ENCODE measurements at places on chromosomes 16 and 17.

- no peak for DNase-seq
Measured at GRCh38 chr17:9792181-9792840, 919 bp upstream of the DHRS7C start.

GRCh38 chr17:81187586-81188490 lies 21.8 kb upstream of the AATK start:
- DNase-seq, result no peak

DNA sequence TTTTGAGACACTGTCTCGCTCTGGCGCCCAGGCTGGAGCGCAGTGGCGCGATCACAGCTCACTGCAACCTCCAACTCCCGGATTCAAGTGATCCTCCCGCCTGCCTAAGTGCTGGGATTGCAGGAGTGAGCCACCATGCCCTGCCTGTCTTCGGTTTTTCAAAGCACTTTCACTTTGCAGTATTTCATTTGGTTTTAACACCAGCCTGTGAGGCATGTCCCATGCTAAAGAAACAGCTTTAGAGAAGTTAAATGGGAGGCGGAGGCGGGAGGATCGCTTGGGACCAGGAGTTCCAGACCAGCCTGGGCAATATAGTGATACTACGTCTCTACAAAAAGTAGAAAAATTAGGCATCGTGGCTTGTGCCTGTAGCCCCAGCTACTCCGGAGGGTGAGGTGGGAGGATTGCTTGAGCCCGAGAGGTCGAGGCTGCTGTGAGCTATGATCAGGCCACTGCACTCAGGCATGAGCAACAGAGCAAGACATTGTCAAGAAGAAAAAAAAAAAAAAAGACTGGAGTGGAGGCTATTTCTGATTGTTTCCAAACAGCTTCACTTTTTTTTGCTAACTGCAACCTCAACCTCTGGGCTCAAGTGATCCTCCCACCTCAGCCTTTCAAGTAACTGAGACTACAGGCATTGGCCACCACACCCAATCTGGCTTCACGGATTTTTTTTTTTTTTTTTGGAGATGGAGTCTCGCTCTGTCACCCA lies 1.3 kb downstream of the METTL23 start:
- DNase-seq, result no peak

DNA sequence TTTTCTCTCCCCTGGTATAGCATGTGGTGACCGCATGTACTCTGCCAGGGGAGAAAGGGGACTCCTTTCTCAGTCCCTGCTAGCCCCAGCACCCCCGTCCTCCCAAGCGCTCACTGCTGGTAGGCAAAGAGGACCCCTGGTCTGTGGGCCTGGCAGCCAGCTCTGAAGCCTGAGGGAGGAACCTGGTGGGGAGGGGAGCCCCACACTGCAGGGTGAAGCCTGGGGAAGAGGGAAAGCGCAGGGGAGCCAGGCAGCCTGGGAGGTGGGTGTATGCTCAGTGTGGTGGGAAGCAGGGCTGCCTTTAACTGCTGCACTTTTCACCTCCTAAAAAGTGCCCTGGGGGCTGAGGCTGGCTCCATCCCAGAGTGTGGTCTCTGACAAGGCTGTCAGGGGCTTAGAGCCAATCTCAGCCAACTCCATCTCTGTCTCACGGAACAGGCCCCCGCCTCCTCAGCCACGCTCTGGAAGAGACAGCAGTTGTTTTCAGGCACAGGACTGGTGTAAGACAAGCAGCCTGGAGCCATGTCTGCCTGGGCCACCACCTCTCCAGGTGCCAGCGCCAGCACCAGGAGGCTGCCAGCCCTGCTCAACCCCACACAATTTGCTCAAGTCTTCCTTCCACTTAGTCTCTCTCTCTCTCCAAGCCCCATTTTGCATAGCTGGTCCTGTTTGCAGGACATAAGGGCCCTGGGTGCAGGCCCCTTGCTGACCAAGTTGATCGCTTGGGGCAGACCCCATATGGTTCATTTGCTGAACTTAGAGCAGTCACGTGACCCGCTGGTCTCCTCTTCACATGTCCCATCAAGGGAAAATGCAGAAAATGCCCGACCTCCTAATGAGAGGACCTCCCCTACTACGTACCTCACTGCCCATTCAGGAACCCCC lies 14.7 kb upstream of the TBX2 start:
- no peak for DNase-seq

DNA sequence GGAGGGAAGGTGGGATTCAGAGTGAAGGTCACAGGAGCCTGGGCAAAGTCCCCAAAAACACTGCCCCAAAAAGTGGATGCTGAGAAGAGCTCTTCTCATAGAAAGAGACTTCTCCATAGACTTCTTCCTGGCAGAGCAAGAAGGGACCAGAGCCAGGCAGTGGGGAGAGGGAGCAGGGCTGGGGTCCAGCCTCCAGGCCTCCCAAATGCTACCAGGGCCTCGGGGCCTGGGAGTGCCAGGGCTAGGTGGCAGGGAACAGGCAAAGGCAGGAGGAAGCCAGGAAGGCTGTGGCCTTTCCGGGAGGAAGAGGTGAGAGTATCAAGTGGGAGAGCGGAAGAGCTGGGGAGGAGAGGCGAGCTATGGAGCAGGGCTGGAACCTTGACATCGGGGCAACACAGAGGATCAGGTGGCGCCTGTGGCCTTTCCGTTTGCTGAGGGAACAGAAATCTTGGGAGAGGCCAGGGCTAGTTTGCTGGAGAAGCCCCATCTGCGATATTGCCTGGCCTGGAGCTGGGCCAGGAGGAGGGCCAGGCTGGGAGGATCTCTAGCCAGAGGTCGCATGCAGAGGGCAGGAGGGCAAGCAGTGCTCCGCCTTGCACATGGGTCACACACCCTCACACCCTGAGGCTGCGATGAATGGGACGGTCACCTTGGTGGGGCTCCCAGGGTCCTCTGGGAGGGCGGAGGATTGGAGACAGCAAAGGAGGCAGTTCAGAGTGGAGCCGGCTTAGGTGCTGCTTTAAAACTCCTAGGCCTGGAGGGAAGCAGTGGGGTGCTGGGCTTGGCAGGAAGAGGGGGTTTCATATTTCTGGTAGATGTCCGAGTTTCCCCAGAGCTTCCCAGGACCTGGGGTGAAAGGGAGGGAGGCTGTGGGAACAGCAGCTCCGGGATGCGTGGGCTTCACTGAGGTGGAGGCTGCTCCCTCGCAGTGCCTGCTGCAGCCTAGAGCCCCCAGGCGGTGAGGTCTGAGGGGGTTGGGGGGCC lies 3.4 kb downstream of the SLC16A5 start:
- DNase-seq, result no peak

- no peak for DNase-seq
Measured at GRCh38 chr17:39092692-39093230, 58.7 kb downstream of the PLXDC1 start.

All from NCI-H2081 treated with DMSO at 0.1 percent for 48 hours (cell line).